Activated CD8-positive, alpha-beta T cell treated with anti-CD3 and anti-CD28 coated beads for 36 hours (primary cell): ENCODE measurements at places on chromosomes 6 and 20.

DNA sequence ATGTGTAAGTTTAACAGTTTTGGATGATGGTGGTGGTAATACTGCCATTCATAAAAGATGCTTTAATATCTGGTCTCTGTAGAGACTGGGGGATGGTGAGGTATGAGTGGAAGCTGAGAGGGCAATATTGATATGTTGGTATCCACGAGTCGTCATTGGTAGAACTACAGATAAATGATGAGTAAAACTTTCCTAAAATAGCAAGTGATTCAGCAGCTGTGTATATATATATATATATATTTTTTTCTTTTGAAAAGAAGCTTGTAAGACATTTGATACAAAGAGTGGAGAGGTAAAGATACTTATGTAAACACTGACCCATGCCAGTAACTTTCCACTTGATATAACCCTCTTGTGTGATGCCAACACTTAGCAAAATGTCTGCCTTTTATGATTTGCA lies 41.7 kb upstream of the CITED2 start:
- no peak for DNase-seq

DNA sequence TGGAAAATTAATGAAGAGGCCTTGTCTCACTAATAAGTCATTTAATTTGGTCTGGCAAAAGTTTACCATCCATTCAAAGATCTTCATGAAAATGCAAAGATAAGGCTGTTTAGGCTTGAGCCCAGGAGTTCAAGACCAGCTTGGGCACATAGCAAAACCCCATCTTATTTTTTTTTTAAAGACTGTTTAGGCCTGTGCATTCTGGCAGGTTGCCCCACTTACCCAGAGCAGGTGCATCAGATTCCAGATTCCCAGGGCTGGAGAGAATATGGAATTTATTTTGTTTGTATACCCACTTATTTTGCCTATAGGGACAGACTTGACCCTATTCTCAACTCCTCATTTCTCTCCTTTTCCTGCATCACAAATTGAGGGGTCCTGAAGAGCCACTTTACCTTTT lies 5.7 kb downstream of the FOXO3 start:
- DNase-seq = no peak

- DNase-seq = no peak
These were observed 134.8 kb downstream of the CD83 start for GRCh38 chr6:14252271-14252850.

DNA sequence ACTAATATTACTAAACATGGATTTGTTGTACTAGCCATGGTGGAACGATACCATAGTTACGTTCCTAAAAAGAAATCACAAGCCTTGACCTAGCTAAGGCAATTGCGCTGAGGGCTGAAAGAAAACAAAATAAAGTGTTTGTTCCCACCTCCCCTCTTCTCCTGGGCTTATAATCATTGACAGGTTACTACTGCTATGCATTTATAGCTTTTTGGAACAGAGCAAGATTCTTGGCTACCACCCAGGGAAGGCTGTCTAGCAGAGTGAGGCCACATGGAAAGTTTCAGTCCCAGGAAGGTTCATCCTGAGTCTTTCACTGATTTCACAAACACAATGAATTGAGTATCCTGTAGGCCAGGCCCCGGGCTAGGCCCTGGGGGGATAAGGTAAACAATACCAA lies 84.6 kb downstream of the TMEM170B start:
- no peak for DNase-seq

- DNase-seq = no peak
These were observed 103.0 kb downstream of the DLL1 start for GRCh38 chr6:170187669-170188566.

DNA sequence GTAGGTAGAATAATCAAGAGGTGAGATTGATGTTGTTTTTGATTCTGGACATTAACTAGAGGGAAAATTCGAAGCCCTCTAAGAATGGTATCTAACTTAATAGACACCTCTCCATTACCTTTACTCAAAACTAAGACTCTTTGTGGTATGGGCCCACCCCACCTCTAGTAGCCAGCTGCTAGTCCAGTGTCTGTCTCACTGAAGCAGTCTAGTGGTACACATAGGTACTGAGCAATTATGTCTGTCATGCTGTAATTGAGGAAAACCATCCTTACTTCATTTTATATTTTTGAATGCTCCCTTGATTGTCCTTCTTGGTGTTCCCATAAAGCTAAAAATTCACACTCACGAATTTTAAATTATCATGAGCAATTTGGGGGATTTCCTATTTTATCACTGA lies 290.7 kb downstream of the ARHGAP18 start:
- no peak for DNase-seq

- DNase-seq = no peak
These were observed 125.1 kb downstream of the TOX2 start for GRCh38 chr20:44039741-44040140.

- DNase-seq = no peak
These were observed 3.0 kb upstream of the SDCBP2 start for GRCh38 chr20:1331801-1332453.

DNA sequence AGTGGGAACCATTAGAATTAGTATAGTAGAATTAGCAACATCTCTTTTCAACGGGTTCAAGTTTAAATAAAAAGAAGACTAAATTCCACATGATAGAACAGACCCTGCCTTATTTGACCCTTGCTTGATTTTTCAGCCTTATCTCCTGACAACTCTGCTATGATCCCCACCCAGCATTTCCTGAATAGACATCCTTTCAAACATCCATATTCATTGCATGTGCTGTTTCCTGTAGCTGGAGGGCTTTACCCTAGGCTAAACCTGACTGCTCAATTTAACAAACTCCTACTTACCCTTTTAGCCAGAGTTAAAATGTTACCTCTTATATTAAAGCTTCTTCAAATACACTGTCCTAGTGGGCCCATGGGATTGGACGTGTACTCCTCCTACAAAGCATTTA lies 594.8 kb upstream of the ARID1B start:
- DNase-seq = no peak

- DNase-seq = no peak
These were observed 93.3 kb downstream of the HS3ST5 start for GRCh38 chr6:114249522-114249921.

DNA sequence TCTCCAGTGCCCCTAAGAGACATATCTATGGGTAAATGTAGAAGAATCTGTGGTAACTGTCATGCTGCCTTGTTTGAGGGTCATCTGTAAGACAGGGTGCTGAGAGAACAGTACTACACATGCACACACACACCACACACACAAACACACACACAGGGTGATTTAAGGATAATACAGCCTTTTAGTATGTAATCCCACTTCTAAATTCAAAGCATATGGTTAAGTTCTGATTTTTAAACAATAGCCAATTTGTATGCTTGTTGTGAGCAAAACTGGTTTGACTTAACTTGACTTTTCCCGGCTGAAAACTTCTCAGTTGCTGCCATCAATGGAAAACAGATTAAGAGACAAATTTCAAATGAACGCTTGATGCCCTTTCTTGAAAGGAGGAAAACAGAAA lies 241.8 kb downstream of the ADGRG6 start:
- DNase-seq = no peak

GRCh38 chr6:119672725-119673124 lies 323.2 kb upstream of the MAN1A1 start:
- no peak for DNase-seq

DNA sequence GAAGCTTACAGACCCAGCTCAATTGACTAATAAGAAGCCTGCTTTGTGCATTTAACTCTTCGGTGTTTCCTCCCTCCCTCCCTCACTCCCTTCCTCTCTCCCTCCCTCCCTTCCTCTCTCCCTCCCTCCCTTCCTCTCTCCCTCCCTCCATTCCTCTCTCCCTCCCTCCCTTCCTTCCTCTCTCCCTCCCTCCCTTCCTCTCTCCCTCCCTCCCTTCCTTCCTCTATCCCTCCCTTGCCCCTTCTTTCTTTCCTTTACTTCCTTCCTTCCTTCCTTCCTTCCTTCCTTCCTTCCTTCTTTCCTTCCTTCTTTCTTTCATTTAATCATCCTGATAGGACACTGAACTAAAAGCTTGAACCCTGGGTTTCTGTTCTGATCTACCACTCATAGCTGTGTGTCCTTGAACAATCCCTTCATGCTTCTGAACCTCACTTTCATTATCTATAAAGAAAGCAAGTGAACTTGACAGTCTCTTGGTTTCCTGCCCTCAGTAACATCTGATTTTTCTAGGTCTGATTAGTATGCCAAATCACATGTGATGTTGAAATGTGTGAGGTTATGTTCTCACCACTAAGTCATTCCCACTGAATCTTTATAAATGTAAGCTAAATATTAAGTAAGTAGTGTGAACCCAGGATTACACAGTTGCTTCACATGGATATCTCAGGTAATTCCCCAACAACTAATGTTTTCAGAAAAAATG lies 132.3 kb upstream of the BMP2 start:
- DNase-seq = no peak

- no peak for DNase-seq
These were observed 237.0 kb downstream of the NKAIN2 start for GRCh38 chr6:124040655-124041054.

GRCh38 chr20:45247865-45248264 lies 6.5 kb downstream of the SLPI start:
- no peak for DNase-seq

- DNase-seq = no peak
These were observed 248.7 kb downstream of the ADGB start for GRCh38 chr6:146847426-146847825.

DNA sequence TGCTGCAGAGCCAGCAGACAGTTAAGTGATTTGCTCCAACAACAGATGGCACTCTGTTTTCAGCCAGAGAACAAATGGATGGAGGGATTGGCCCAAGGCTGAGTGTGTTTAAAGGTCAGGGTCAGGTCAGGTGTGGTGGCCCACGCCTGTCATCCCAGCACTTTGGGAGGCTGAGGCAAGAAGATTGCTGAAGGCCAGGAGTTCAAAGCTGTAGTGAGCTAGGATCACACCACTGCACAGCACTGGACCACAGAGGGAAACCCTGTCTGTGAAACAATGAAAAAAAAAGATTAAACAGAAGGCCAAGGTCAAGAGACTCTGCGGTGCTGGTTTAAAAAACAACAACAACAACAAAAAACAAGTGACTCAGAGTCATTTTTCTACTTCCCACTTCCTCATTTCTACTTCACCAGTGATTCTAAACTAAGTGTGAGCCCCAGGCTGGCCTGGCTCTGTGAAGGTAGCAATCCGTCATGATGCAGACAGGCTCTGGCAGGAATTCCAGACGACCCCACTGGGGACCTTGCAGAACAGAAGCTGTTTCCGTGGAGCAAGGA lies 42.5 kb upstream of the ARMC2 start:
- DNase-seq = no peak

GRCh38 chr6:14037402-14038277 lies 79.9 kb upstream of the CD83 start:
- no peak for DNase-seq
